T-helper 2 cell (primary cell): ENCODE measurements at places on chromosomes 16 and 17.

- DNase-seq, result peak; percentile 89
Measured at GRCh38 chr17:28982131-28982793, 23.6 kb downstream of the SEZ6 start.

DNA sequence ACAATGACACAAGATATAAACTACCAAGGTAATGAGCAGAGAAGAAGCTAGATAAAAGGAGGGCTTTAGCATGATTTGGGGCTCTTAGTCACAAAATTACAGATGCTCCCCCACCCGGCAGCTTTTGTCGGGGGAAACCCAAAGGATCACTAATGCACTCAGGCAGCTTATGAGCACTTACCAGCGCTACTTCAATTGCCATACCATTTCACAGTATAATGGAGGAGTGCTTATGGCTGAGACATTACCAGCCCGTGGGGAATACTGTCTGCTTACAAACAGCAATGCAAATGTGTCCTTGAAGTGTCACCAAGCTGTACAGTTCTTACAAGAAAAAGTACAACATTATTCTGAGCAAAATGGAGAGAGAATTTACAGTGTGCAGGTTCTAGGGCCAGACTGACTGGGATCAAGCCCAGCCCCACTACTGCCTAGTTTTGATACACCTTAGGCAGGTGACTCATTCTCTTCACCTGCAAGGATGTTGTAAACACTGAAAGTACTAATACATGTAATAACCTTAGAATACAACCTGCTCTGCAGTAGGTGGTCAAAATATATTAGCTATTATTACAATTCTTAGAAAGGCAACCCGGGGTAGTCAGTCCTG, 16.3 kb downstream of the ANKFY1 start:
- no peak for DNase-seq

DNA sequence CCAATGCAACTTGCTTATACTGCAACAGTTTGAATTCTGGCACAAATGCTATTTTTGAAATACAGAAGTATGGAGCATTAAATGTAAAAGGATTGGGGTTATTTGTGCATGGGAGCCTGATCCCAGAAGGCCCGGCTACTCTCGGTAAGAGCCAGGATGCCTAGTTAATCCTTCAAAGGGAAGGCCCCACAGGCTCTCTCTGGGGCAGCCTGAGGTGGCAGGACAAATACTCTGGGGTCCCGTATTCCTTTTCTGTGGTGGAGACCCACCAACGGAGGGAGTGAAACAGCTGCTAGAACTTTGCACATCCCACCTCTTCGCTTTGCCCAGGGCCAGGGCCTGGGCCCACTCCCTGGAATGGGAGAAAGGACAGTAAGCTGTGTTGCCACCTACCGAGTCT, 30.4 kb downstream of the ERN1 start:
- DNase-seq, result no peak

- DNase-seq, result no peak
Measured at GRCh38 chr17:63824362-63824761, 2.9 kb upstream of the PSMC5 start.

GRCh38 chr17:48610282-48611211, at the start of gene HOXB7:
Gene HOXB7, minus strand, starts transcription at chr17:48611017. Its CDS starts 99 bp downstream, at chr17:48610918.
- DNase-seq, result peak; percentile 43

DNA sequence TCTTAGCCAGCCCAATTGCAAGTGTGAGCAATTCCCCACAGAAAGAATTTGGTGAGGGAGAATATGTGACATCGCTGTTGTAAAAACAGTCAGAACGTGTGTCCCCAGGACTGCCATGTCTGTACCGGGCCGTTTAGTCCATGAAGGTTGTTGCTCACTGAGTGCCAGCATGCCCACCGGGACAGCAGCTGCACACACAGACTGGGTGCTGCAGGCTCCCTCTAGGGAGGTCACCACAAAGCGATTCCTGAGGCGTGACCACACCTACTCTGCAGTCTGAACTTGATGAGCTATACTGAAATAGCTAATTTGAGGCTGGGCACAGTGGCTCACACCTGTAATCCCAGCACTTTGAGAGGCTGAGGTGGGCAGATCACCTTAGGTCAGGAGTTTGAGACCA, 44.1 kb upstream of the ADORA2B start:
- DNase-seq, result no peak

GRCh38 chr17:20111538-20111937, 102.4 kb downstream of the SPECC1 start:
- no peak for DNase-seq

DNA sequence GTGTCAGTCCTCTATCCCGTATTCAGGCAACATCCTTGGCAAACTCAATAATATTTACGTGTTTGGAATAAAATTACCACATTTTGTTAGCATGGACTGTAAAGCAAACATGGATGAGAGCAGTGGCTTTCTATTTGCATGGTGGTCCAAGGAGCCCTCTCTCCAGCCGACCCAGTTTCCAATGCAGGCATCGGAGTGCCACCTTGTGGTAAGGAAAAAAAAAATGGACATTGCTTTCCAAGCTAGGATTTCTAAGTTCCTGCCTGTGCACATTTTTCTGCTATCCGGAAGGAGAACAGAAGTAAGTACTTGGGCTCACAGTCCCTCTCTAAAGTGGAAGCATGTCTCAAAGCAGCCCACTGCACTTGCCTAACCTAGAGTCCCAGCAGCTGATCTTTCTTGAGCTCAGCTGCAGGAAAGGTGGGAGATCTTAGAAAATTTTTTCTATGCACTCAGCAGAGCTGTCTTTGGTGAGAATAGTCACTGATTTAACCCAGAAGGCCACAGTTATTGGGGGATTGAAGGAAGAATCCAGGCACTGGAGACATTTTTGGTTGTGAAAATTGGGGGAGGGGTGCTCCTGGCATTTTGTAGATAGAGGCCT, 46.0 kb upstream of the ERCC4 start:
- no peak for DNase-seq

DNA sequence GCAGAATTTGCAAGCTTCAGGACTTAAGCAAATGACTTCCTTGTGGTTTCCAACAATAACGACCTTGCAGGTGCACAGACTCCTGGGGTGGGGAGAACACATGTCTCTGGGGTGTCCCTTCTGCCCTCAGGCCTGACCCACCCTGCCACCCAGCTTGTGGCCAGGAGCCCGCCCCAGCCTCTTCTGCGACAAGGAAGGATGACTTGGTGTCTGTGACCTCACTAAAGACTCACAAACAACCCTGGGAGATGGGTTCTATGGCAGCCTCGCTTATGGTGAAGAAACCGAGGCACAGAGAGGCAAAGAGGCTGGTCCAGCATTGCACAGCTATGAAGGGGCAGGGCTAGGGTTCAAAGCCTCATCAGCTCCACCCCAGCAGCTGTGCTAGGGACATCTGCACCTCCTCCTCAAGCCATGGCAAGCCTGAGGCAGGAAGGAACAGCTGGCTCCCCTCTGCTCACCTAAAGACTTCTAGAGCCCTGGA, 2.6 kb downstream of the ATP2A3 start:
- no peak for DNase-seq

- no peak for DNase-seq
Measured at GRCh38 chr17:74077231-74077630, 126.2 kb upstream of the RPL38 start.

DNA sequence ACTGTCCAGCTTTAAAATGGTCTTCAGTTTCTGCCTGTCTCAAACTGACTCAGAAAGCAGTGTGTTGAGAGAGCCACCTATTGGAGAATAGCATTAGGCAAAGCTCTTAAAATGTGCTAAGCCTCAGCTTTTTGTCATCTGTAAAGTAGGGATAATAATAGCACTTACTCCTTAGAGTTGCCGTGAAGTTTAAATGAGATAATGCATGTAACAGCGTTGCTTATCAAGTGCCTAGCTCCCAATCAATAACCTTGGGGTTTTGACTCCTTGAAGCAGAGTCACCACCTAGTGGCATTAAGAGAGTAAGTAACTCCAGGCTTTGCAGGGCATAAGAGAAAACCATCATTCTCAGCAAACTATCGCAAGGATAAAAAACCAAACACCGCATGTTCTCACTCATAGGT, 163.3 kb downstream of the HS3ST2 start:
- no peak for DNase-seq

GRCh38 chr17:68246271-68247028, 1.4 kb upstream of the AMZ2 start:
- no peak for DNase-seq

DNA sequence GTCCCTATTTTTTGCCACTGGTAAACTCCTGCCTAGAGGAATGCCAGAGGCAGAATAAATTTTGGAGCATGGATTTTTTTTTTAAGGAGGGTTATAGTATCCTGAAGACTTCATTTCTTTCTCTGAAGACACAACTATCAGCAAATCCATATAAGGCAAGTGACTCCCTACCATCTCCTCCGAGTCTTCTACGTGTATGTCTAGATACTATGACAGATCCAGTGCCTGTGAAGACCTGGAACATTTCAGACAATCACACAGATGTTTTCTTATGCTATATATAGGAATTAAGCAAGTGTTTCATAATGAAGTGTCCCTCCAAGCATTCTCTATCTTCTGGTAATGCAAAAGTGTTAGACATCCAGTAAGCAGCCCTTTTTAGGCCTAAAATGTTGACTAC, 255.5 kb upstream of the TBX2 start:
- DNase-seq, result no peak

DNA sequence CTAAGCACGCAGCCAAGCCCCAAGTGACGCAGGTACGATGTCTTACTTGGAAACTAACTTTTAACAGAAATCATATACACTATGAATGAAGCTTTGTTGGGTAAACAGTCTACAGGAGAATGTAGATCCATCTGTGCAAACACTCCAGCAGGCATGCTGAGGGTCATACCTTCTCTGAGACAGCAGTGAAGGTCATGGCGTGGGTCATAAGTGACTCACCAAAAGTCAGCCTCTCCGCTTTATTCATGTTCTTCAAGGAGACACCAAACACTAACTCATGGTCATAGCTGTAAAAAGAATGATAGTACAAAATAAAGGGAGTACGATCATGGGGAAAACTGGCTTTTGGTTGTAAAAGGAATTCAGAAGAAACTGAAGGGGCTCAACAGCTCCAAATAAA, 20.6 kb downstream of the BLMH start:
- DNase-seq, result no peak

DNA sequence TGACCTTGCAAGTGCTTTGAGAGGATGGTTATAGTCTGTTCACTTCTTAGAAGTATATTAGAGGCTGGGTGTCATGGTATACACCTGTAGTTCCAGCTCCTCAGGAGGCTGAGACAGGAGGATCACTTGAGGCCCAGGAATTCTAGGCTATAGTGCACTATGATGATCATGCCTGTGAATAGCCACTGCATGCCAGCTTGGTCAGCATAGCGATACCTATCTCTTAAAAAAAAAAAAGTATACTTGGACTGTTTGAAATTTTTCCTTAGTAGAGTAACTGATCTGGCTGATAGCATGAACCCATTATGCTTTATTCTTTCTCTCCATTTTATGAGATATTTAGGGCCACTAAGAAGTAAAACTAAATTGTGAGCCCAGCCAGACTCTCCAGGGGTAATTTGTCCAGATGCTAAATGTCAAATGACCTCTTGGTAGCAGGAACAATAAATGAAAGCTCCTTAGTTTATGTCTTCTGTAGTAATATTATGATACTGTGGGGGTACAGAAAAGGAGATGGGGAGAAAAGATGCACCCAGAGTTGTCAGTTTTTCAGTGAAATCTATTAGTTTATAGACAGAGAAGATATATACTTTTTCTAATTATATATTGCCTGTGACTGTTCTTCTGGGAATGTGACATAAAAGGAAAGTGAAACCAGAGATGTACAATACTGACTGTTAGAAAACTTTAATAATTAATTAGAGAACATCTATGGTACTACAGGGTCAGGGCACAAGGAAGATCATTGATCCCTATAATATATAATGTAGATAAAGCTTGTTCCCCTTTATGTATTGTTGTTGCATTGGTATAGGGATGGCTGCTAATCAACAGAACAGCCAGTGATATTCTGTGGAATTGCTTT, 335.3 kb upstream of the TBX2 start:
- DNase-seq, result no peak

DNA sequence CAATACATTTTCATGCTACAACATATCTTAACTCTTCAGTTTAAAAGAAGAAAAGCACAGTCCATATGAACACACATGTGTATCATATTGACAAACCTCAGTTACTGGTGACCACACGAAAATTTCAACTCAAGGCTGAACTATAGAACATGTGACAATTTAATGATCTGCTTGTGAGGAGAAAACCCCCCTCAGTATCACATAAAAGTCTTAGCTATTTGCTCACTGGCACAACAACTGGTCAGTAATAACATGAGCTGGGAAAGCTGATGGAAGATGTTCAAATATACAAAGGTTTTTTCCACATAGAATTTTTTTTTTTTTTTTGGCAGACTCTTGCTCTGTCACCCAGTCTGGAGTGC, 19.5 kb downstream of the ZNF652 start:
- no peak for DNase-seq

GRCh38 chr16:70588565-70588964, 57.8 kb upstream of the IL34 start:
- DNase-seq, result no peak

DNA sequence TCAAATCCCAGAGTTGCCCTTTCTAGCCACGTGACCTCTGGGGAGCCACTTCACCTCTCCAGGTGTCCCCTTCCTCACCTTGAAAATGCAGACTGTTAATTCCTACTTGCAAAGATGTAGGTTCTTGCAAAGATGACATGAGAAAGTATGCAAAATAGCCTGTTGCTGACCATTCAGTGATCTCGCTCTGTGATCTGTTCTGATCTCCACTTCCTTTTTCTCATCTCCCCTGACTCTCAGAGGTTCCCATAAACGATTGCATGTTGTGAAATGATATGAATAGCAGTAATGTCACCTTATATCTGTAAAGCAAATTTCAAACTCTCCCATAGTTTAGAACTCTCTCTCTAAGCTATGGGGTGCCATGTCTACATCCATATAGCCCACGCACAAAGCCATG, 182.3 kb downstream of the TMEM132E start:
- no peak for DNase-seq

GRCh38 chr17:39122991-39123390, 28.4 kb downstream of the PLXDC1 start:
- no peak for DNase-seq

DNA sequence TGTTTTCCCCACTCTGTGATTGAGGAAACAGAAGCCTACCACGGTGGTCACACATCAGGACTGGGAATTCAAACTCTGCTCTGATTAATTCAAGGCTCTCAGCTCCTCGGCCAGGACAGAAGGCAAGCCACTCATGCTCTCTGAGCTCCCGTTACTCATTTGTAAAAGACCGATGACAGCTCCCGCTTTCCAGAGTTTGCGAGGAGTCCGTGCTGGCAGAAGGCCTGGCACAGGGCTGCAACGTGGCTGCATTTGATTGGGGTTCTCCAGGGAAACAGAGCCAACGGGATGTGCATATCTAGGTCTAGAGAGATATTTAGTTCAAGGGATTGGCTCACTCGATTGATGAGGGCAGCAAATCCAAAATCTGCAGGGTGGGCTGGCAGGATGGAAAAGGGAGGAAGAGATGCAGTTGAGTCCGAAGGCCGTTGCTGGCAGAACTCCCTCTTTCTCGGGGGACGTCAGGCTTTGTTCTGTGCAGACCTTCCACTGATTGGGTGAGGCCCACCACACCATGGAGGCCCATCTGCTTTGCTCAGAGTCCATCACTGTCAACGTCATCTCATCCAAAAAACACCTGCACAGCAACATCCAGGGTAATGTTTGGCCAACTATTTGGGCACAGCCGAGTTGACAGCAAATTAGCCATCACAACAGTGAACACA, 215.5 kb upstream of the RPL38 start:
- DNase-seq, result no peak

- no peak for DNase-seq
Measured at GRCh38 chr16:68404736-68405345, 43.5 kb downstream of the SMPD3 start.
